GM10248 (cell line): ENCODE measurements at places on chromosomes 2 and 18.
A peak's percentile ranks its signal among the peaks of the same experiment; 100 is the strongest.

- DNase-seq = no peak
Measured at GRCh38 chr2:178093471-178093870, 18.8 kb upstream of the RBM45 start.

DNA sequence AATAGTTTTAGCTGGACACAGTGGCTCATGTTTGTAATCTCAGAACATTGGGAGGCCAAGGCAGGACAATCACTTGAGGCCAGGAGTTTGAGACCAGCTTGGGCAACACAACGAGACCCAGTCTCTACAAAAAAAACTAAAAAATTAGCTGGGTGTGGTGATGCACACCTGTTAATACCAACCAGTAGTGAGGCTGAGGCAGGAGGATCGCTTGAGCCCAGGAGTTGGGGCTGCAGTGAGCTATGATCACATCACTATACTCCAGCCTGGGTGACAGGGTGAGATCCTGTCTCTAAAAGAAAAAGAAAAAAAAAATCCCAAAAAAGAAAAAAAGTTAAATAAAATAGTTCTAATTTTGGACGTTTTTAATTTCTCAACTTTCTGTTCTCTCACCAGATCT lies 68.7 kb downstream of the MAP4K3 start:
- DNase-seq = no peak

GRCh38 chr2:183089192-183089851 lies 10.8 kb downstream of the DUSP19 start:
- no peak for DNase-seq

DNA sequence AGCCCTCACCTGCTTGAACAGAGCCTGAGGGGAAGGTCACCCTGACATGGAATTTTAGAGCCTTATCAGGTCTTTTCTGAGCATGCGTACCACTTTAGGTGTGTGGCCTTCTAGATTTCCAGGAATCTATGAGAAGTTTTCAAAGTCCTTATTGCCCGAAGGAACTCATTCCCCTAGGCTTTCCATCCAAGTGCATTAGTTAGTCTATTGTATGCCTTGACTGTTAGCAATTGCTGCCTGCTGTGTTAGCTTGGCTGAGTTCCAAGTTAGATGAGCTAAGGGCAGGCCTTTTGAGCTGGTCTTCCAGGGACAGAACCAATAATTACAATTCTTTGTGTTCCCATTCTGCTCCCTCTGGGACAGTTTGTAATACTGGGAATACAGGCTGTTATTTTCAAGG lies 30.8 kb upstream of the PUM2 start:
- DNase-seq = no peak

DNA sequence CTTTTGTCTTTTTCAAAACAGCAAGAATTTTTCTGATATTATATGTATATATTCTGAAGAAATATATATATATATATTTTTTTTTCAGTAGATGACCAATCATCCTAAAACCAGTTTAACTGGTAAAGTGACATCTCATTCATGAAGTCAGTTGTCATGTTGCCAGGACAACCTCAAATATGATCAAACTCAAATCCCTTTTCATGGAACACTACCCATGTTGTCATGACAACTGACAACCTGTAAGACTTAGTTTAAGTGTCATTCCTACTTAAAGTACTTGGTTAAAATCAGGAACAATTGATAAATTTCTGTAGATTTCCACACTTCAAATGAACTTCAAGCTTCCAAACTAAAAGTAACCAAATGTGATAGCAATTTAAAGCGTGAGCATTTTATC lies 101.8 kb upstream of the ERBB4 start:
- DNase-seq = no peak

DNA sequence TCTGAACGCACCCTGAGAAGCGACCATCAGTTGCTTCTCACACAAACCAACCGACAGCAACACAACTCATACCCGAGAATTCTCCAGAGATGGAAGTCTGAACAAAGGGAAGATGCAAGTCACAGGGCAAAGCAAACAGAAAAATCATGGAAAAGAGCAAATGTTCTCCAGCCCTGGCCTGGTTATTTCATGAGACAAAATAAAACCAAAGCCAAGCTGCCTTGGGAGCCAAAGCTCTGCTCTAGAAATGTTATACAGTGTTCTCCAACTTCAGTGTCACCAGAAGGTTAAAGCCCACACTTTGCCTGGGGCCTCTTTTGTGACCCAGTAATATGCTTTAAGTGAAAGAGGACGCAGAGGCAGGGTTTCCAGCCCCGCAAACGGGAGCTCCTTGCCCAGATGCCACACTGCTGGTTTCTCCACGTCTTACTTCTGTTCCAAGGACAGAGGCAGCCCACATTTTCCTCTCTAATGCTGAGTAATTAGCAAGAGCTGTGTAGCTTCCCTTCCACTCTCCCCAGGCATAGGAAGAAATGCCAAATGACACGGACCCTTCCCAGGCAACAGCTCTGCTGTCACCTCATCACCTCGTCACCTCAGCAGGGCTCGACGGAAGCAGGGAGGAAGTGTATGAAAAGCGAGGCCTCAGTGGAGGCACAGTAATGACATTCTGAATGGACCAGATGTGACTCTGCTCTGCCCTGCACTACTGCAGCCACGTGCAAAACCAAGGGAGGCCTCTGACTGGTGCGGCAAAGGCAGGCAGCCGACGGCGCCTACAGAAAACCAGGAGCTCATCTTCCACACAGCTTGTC lies 64.7 kb downstream of the FBXO15 start:
- DNase-seq = no peak

DNA sequence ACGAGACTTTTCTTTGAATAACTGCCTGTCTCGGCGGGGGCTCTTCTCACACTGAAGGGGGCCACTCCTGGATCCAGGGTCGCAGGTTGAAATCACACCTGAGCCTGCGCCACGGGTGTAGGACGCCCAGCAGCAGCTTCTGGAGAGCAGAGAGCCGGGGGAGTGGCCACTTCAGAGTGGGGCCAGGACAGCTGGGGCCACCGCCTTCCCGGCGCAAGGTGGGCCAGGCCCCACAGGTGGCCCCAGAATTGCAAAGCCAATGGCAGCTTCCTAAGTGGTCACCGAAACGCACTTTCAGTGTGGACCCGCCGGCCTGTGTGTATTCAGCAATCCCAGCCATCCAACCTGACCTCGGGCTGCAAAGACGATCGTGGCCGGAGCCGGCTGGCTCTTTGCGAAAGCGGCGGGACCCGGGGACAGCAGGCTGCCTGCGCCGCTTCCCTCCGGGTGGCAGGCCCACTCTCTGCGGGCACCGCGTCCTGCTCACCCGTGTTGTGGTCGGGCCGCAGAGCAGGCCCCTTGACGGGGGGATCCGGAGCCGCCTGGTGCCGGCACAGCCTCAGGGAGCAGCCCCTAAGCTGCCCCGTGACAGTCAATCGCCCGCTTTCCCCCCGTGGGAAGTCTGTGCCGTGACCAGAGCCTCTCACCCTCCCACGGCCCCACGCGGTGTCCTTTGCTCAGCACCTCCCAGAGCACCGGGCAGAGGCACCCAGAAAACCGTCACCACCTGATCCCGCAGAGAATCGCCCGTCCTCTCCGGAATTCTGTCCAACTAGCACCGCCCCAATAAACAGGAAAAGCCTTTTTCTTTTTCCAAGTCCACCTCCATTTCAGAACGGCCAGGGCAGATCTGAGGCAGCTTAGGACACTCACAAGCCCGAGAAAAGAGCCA lies 144.7 kb downstream of the ZNF516 start:
- no peak for DNase-seq

- DNase-seq = no peak
Measured at GRCh38 chr2:62192811-62193210, 3.1 kb upstream of the B3GNT2 start.

DNA sequence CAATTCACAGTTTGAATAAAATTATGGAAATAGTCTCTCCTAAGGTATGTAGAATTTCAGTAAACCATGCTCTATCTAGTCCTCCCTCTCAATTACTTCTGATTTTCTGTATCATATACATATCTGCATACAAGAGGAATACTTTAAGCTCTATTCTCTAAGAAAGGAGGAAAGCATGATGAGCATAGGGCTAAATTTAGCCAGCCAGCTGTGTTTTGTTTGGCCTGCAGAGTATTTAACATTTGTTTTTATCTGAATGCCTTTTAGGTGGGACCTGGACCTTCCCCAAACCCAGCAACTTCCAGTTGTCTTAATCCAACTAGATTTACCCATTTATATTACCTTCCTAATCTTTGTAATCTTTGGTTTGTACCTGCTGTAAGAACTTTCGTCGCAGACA lies 42.2 kb upstream of the FAM117B start:
- DNase-seq = no peak

DNA sequence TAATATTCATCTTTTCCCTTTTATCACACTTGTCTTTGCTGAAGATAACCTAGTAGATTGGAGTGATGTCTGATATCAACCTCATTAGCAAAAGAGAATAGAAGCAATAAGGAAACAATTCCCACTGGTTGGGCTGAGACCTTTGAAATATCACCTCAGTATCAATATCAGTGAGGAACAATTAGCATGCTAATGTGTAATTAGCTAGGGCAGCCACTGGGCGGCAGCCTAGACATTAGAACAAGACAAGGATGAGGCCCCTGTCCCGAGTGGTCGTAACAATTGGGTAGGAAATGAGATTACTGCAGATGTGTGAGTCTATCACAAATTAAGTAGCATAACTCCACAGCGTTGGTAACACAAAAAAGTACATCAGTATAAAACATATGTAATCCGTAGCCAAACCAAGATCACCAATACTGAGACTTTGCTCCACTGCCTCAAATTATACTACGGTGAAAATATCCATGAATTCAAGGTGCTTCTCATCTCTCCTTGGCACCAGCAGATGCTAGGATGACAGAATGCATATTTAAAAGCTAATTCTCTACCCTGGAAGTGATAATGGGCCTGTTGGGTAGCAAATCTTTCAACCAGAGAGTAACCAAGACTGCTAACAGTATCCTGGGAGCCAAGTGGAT lies 99.1 kb downstream of the ALPK2 start:
- peak; percentile 63 for DNase-seq

DNA sequence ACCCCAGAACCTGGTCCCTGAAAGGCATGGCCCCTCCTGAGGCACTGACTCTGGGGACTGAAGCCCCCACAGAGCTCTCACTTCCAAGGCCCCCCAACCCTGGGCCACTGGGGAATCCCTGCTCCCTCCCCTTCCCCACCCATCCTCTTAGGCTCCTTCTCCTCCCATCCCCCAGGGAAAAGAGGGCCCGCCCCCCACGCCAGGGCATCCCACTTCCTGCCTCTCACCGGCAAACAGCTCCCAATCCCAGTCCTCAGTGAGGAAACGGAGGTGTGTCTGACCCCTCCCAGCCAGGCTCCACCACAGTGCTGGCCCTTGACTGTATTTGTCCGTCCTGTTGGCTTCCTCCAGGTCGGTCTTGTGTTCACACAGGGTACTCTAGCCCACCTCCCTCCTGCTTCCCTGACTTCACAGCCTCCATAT lies 35.0 kb upstream of the PTMA start:
- no peak for DNase-seq

DNA sequence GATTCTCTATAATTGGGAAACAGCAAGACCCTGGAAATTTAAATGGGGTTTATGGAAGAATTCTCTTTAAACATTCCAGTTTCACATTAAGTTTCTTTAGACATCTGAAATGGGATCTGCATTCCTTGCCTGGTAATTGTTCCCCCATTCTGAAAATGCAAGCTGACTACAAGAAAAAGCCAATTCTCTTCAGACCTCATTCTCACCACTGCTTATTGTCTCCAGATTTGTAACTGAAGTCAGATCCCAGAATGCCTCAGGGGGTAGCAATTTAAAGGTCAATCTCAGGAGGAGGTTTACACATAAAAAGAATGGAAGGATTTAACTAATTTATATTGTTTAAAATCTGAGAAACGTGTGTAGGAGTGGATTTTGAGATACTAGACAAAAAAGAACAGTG lies 41.2 kb downstream of the COL3A1 start:
- no peak for DNase-seq
